ENCODE measurements at places on chromosomes 5 and 9.

DNA sequence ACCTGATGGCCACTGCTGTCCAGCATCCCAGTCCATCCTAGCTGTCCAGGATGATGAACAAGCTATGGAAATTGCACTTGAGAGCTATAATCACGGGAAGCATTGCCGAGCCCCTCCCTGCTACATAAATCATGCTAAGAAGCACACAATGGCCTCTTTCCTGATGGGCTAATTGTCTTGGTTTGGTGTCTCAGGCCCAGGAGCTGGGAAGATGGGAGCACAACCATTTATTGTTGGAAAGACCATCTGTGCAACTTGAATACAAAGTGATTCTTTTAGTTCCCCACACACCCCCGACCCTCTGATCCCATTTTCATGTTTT lies 80.4 kb downstream of the RGS3 start:
- DNase-seq = no peak

DNA sequence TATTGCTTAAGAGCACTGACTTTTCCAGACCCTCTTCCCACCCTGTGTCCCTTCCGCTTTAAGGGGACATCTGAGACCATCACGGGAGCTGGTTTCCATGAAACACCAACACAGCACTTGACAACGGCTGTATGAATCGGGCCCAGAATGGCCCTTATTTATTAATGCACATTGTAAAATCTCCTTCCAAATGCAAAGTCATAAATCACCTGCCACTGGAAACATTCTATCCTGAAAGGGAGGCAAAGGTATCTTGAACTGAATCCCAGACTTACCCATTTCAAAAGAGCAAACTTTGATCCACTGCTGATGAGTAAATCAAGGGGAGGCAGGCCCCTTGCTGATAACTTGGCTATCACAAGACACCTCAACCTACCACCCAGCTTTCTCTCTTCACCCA lies 37.4 kb downstream of the SHB start:
- DNase-seq = no peak

GRCh38 chr9:18109675-18110074 lies 364.3 kb upstream of the ADAMTSL1 start:
- DNase-seq = no peak

GRCh38 chr9:11874414-11874813 lies 818.8 kb upstream of the TYRP1 start:
- DNase-seq = no peak

- no peak for DNase-seq
Measured at GRCh38 chr9:33043671-33044070, 18.6 kb downstream of the DNAJA1 start.

DNA sequence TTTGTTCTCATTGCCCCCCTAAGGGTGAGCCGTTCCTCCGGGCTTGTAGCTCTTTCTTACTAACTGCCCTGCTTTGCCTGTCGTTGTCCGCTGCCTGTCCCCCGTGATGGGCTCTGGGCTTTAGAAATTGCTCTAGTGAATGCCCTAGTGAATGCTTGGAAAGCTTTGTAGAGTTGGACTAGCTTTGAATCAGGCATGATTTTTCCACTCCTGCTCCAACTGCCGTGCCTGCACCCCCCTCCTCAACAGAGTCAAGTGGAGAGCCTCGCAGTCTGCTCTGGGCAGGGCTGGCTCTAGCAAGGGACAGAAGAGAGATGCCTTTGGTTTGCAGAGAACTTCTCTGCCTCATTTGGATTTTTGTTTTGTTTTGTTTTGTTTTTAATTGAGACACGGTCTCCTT lies 46.8 kb upstream of the DAB2IP start:
- DNase-seq = no peak

DNA sequence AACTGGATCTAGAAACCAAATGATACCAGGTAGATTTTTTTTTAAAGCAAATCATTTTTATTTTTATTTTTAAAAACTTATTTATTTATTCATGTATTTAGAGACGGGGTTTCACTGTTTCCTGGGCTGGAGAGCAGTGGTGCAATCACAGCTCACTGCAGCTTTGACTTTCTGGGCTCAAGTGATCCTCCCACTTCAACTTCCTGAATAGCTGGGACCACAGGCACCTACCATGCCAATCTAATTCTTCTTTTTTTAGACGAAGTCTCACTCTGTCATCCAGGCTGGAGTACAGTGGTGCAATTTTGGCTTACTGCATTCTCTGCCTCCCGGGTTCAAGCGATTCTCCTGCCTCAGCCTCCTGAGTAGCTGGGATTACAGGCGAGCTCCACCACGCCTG lies 41.3 kb upstream of the CDK20 start:
- no peak for DNase-seq

GRCh38 chr9:107363516-107364152 lies 80.6 kb downstream of the RAD23B start:
- DNase-seq = no peak

- DNase-seq = no peak
Measured at GRCh38 chr5:69367697-69368279, 1.5 kb downstream of the AK6 start.

- DNase-seq = no peak
Measured at GRCh38 chr9:99419070-99419469, 197.0 kb downstream of the SEC61B start.

GRCh38 chr5:14901462-14902051 lies 30.0 kb upstream of the ANKH start:
- no peak for DNase-seq

DNA sequence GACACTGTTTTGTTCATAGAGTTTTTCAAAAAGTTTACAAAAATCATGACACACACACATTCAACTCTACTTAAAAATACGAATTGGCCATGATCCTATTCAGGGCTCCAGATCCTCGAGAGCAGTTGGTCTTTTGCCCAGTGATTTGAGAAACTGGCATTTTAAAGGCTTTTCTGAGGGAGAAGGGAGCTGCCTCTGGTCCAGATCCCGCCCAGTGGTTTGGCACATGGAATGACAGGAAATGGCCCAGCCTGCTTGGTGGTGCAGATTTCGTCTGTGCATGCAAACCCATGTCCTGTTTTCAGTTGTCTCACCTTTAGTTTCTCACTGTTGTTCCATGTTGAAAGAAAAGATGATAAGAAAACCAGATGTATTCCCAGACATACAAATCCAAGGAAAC lies 3.6 kb downstream of the CAMK4 start:
- no peak for DNase-seq

- DNase-seq = no peak
Measured at GRCh38 chr9:132673355-132673754, 3.1 kb downstream of the GTF3C4 start.

DNA sequence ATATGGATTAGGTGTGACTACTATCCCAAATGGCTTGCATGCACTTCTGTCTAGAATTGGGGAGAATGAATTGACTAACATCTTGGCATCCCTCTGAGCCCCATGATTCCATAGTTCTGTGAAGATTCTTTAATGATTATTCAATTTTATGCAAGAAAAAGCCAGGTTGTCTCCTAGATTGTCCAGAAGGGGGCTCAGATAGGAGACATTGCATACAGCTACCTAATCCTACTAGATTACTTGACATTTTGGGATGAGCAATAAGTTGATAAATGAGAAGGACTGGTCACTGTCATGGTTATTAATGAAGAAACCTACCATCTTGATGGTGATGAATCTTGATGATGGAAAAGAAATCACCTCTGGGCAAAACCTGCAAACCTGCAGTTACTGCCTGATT lies 117.0 kb downstream of the CARTPT start:
- no peak for DNase-seq

Measured in upper lobe of left lung (tissue), 6 donors.